OCI-M1 (cell line): ENCODE measurements at places on chromosomes 16 and 17.

DNA sequence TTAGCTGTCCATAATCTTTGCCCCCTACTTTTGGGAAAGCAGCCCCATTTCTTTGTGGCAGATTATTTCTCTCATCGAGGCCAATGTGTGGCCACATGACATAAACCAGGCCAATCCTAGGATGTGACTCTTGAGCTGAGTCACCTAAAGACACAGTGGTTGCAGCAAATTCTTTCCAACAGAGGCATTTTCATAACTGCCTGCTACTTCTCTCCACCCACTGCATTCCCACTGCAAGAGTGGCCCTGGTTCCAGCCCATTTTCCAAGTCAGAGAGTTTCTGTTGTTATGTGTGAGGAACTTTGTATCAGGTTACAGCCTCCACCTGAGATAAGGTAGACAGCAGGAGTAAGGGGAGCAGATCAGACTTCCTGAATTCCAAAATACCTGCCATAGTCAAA lies 195.2 kb downstream of the RGS9 start:
- no peak for DNase-seq

DNA sequence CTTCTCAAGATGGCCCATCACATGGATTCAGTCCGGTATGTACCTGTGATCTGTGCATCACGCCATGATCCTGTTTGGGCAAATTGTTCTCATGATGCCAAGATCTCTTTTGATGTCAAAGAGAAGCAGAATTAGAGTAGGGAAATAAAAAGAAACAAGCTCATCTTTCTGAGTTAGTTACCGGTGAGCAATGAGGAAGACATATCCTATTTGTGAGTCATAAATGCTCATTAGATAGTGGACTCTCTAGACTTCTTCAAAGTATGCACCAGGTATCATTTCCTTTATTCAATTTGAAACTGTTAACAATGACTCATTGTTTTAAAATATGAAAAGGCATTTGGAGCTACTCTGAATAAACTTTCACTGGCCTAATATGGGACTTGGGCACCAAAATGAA lies 8.0 kb upstream of the KRTAP4-12 start:
- DNase-seq, result no peak

DNA sequence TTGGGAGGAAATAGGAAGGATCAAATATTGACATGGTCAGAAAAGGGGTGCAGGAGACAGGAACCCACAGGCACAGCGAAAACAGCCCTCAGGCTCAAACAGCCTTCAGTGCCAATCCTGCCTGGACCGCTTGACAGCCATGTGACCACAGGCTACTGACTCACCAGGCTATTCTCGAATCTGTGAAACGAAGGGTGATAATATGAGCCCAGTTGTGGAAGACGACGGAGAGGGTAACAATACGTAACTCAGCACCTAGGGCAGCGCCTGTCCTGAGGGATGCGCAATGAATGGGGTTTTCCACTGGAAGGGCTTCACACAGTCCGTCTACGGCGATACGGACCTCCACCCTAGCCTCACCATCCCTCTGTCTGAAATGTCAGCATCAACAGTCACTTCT lies 117.3 kb upstream of the RCVRN start:
- no peak for DNase-seq

DNA sequence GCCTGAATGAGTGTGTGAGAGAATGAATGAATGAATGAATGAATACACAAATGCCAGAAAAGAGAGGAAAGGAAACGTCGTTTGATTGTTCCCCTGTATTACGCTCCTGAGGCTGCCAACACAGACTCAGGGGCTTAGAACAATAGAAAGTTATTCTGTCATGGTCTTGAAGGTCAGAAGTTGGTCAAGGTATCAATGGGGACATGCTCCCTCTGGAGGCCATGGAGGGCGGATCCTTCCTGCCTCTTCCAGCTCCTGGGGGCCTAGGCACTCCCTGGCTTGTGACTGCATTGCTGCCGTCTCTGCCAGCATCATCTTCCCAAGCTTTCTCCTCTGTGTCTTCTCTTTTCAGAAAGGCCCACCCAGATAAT lies 1.5 kb upstream of the SLC38A8 start:
- DNase-seq, result peak; percentile 81

GRCh38 chr17:29451121-29451742 lies 61.1 kb downstream of the TAOK1 start:
- no peak for DNase-seq

- DNase-seq, result peak; percentile 90
These were observed 943 bp downstream of the CNTROB start for GRCh38 chr17:7932949-7933348.

DNA sequence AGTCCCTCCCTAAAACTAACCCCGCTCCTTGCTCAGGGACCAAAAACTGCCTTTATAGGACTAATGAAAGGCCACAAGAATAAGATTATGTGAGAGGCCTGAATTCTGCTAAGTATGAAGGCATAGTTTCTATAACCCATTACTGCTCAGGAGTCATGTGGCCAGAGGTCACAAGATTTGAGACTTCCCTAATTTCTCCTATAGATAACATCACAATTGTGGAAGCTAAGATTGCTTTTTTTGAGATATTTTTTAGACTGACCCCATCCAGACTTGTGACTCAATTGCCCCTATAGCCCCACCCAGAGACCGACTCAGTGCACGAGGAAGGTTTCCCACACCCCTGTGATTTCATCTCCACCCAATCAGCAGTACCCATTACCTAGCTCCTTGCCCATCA lies 504.1 kb upstream of the GOT2 start:
- DNase-seq, result peak; percentile 5

GRCh38 chr17:8290043-8290442 lies 1.6 kb downstream of the RANGRF start:
- DNase-seq, result no peak

DNA sequence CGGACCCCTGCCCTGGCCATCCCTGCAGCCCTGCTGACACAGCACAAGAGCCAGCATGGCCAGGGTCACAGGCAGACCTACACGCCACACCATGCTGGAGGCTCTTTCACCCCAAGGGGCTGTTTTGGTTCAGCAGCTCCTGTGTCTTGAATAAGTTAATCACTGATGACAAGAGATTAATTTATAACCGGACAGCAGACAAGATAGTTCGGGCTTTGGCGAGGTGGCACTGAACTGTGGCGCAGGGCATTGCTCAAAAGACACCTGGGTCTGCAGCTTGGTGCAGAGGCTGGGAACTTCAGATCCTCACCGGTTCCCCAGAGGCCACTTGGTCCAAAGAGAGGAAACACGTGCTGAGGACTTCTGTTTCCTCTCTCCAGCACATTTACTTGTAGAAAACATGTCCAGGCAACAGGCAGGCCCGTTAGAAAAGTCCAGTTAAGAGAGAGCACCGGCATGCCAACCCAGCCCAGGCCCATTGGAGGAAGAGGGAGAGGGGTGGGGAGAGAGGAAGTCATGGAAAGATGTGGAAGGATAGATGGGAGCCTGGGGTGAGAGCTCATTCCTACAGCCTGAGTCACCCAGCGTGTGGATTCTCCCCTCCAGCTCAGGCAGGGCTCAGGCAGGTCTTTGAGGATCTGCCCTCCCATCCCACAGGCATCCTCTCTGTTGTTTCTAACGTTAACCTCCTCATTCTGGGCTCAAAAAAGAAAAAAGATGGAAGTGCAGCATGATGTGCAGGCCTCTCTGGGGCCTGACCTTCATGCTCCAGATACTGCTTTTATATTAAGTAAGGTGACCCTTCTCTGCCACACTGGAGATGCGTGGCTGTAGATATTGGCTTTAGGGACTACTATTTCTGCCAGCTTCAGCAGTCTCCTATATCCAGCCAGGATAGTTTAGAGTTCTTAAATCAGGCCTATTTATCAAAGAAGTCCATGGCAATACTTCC lies 80.0 kb upstream of the HNF1B start:
- no peak for DNase-seq

GRCh38 chr17:29140631-29141513 lies 39.3 kb downstream of the MYO18A start:
- peak; percentile 66 for DNase-seq

DNA sequence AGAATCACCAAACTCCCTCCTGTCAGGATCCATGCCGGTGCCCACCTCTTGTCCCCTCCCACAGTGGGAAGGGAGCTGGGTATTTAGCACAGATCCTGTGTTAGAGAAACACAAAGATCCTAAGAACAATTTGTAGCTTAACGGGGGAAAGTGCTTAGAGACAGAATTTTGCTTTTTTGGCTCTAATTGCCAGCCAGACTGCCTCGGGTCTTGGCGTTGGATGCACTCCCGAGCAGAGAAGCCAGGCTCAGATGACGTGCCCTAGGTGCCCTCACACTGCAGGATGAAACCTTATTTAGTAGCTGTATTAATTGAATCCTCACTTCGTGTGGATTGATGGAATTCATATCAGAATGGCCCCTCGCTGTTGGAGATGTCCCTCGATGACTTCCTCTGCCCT lies 22.5 kb upstream of the MAF start:
- DNase-seq, result no peak

GRCh38 chr16:87459833-87460232 lies 33.0 kb downstream of the ZCCHC14 start:
- no peak for DNase-seq

GRCh38 chr17:77707546-77707945 lies 251.0 kb upstream of the TNRC6C start:
- DNase-seq, result no peak

DNA sequence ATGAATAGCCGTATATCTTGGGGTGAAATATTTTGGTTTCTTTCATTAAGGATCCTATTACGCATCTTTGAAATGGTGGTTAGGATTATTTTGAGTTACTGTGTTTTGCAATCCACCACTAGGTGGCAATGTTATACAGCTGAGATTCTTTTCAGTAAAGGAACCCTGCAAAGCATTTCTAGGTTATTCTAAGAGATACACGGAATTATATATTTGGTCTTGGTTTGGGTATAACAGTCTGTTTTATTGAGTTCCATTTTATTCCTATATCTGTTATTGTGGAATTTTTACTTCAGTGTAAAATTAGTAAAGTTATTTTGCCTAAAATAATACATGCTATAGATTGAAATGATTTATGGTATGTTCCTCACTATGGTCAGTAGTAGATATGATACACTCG lies 62.9 kb upstream of the CPHXL start:
- DNase-seq, result peak; percentile 74

- peak; percentile 35 for DNase-seq
These were observed 8.4 kb upstream of the CLDN9 start for GRCh38 chr16:3004319-3004718.

- peak; percentile 0 for DNase-seq
These were observed 193.9 kb upstream of the PIRT start for GRCh38 chr17:11031787-11032186.

DNA sequence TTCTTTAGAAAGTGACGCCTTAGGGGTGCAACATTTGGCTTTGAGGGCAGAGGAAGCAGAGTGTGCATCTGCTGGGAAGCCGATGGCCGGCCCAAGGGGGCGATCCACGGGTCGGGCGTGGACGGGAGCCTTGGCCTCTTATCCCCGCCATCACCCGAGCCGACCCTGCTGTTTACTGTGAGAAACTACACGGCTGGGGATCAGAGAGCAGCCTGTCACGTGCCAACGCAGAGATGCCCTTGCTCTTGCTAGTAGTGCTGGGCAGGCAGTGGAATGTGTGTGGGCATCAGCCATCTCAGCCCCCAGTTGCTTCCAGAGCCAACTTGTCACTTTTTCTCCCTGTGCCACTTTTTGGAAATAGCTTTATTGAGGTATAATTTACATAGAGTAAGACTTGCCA lies 26.7 kb upstream of the ITGB4 start:
- no peak for DNase-seq

DNA sequence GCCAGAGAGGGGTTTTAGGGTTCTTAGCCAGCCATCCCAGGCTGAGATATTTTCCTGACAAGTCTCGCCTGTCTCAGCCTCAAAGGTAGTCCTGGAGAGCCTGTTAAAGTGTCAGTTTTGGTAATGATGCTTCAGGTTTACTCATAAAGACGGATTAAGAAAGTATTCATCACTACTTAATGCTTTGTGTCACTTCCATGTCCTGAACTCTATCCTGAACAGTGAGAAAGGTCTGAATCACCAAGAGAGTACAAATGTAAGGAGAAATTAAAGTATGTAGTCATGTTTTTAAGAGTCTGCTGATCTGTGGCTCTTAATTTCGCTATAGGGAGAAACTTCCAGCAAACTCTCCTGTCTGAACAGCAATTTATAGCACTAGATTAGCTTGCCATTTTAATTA lies 14.0 kb downstream of the RPGRIP1L start:
- no peak for DNase-seq

DNA sequence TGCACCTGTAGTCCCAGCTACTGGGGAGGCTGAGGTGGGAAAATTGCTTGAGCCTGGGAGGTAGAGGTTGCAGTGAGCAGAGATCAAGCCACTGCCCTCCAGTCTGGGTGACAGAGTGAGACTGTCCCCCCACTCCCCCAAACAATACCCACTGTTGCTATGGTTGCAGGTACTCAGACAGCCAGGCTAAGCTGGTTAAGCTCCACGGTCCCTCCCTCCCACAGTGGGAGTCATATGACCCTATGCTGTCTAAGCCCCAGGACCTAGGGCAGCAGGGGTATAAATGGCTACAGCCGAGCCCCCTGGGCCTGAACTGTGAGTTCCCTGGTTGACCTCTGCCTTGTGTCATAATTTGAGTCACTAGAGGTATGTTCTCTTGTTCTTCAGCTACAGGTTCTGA lies 15.9 kb upstream of the RPRML start:
- no peak for DNase-seq

GRCh38 chr16:19833581-19833980 lies 51.1 kb downstream of the GPRC5B start:
- DNase-seq, result no peak

DNA sequence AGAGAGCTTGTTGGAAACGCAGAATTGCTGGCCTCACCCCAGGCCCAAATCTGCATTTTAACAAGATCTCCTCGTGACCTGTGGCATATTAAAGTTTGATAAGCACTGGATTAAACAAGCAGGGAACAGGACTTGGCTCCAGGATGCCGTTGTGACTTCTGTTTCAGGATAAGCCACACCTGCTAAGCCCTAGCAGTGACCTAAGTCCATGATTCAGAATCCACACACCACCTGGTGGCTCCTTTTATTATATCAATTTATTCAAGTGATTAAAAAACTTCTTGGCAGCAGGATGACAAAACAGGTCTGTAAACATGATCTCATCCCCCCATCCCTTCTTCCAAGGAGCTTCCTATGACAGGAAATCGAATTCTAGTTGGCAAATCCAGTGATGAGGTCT lies 9.1 kb downstream of the NAGPA start:
- DNase-seq, result peak; percentile 38

- no peak for DNase-seq
These were observed 438.1 kb upstream of the CCL2 start for GRCh38 chr17:33816842-33817617.

- no peak for DNase-seq
These were observed 152.5 kb downstream of the RBFOX3 start for GRCh38 chr17:79458356-79458755.

- DNase-seq, result no peak
These were observed 574.4 kb upstream of the SOX9 start for GRCh38 chr17:71546419-71546818.

- no peak for DNase-seq
These were observed 193.2 kb downstream of the RAB11FIP4 start for GRCh38 chr17:31584438-31585279.

DNA sequence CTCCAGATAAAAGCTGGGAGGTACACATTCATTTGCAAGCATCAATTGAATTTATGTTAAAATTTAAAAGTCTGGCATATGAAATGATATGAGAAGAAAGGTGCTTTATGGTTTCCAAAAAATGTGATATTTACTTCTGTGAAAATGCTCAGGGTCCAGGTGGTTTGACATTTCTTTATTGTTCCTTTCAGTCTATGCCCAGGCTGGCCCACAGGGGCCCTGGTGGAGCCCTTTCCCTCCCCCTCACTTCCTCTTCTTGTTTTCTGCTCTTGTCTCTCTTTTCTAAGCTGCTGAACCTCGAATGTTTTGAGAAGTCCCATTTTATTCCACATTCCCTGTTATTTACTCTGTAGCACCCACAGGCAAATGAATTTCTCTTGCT lies 127.8 kb downstream of the HS3ST3B1 start:
- peak; percentile 32 for DNase-seq

- DNase-seq, result no peak
These were observed 89.7 kb downstream of the MGAT5B start for GRCh38 chr17:76957678-76958464.
